ENCODE measurements at places on chromosomes 11 and 22. TPM values are rescaled to one million over a fixed set of nuclear protein-coding genes. Genes with fewer than 3 reads are reported as not detected.

Gene SPON1
- 1.6 TPM for total RNA-seq

Gene GLYATL2
- 0.49 TPM for total RNA-seq

Gene GGT5
- total RNA-seq = not detected

Gene OR8G5
- total RNA-seq = not detected

Gene KCNQ1OT1
- 6.9 TPM for total RNA-seq

Gene MICAL2
- total RNA-seq = 0.50 TPM

Gene DDB1
- 251 TPM for total RNA-seq

Gene MS4A15
- not detected for total RNA-seq

Gene BIK
- 13.3 TPM for total RNA-seq

Gene TRIM5
- total RNA-seq = 15.8 TPM

Gene TREH
- not detected for total RNA-seq

Gene DEUP1
- total RNA-seq = not detected

Gene PPP6R3
- total RNA-seq = 87.2 TPM

Gene MS4A3
- not detected for total RNA-seq

Gene PGA4
- 0.62 TPM for total RNA-seq

Gene CDC42BPG
- 13.2 TPM for total RNA-seq

Gene IGLL1
- total RNA-seq = not detected

Gene PTPN5
- 51.0 TPM for total RNA-seq

Gene TXNRD2
- total RNA-seq = 9.0 TPM

Gene TPCN2
- total RNA-seq = 27.9 TPM

Gene SLC22A9
- total RNA-seq = not detected

Gene OR51A2
- not detected for total RNA-seq

Gene RIMBP3C
- 0.53 TPM for total RNA-seq

Gene SIAE
- 6.2 TPM for total RNA-seq

Gene CRYBB3
- not detected for total RNA-seq

Gene OR8D4
- total RNA-seq = not detected

Gene ADAMTS8
- 1.2 TPM for total RNA-seq

Gene OR9I1
- not detected for total RNA-seq

Gene OR10D3
- 0.25 TPM for total RNA-seq

Gene ABCG4
- 1.8 TPM for total RNA-seq

Gene OOSP4A
- total RNA-seq = not detected

Gene CCDC188
- not detected for total RNA-seq

Gene KIRREL3
- 1.4 TPM for total RNA-seq

Gene CAPN5
- total RNA-seq = 23.0 TPM

Gene PATE4
- not detected for total RNA-seq

Gene YPEL1
- 33.1 TPM for total RNA-seq

Gene UBE2L3
- total RNA-seq = 81.8 TPM

Gene B4GALNT4
- total RNA-seq = 102 TPM

Gene CLCF1
- 3.2 TPM for total RNA-seq

Gene IL17REL
- not detected for total RNA-seq

Gene IGHMBP2
- total RNA-seq = 28.3 TPM

Gene MYRF
- total RNA-seq = 30.3 TPM

Gene ZNF70
- 5.9 TPM for total RNA-seq

Gene SAA4
- total RNA-seq = not detected

Gene P2RX6
- total RNA-seq = 0.47 TPM

Gene ZNF195
- 48.8 TPM for total RNA-seq

Gene ANO1
- 1.6 TPM for total RNA-seq

Gene SPTBN2
- total RNA-seq = 43.6 TPM

Gene LGR4
- 123 TPM for total RNA-seq

Gene SF3A1
- 191 TPM for total RNA-seq

Gene NCAPH2
- total RNA-seq = 71.2 TPM
